ENCODE measurements at places on chromosomes 6 and 20. TPM values are rescaled to one million over a fixed set of nuclear protein-coding genes. Genes with fewer than 3 reads are reported as not detected.

Gene CNKSR3
- total RNA-seq, result 8.0 TPM

Gene ADGB
- not detected for total RNA-seq

Gene L3MBTL3
- 36.9 TPM for total RNA-seq

Gene SOX18
- total RNA-seq, result 2.8 TPM

GRCh38 chr20:49230021-49230420 is 10.8 kb downstream of the DDX27 start:
- DNase-seq, result no peak

DNA sequence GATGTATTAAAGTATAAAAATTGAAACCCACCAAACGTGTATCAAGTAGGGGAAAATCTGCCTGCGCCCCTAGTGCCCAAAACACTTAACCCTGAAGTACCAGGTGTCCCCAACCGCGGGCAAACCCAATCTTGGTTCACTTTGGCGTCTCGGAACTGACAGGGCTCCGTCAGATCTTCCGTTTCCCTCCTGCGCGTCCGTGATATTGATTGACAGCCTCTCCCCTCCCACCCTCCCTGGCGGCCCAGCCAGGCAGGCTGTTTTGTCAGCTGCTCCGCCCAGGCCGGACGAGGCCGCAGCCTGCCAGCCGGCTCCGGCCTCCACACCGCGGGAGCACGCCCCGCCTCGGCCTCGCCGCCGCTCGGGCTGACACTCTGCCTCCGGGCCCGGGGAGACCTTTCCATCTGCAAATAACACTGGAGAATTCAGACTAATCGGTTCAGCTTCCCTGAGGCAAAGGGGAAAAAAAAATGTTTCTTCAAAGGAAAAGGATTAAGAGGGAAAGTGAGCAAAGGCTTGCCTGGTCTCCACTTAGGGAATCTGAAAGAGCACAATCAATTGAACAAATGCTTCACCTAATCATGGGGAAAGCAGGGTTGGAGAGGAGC is 234.9 kb upstream of the MCHR2 start:
- peak; percentile 95 for DNase-seq

DNA sequence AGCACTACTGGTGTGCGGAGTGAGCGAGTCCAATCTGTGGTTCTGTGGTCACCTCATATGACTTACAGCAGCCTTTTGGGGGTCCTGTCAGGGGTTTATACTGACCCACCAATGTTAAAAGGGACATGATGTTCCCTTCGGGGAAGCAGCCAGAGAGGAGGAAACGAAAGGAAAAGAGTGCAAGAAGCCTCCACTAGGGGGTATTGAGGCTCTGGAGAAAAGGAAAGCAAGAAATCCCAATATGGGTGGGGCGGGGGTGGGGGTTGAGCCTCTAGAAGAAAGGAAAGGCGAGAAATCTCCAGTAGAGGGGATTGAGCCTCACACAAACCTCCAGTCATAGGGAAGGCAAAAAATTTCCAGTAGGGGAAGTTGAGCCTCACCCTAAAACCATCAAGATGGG is 249.3 kb upstream of the ECI2 start:
- DNase-seq, result peak; percentile 82

- no peak for DNase-seq
These were observed 36.1 kb upstream of the CHD6 start for GRCh38 chr20:41654292-41654691.

GRCh38 chr6:105791583-105792318 is 294.4 kb upstream of the PRDM1 start:
- no peak for DNase-seq

DNA sequence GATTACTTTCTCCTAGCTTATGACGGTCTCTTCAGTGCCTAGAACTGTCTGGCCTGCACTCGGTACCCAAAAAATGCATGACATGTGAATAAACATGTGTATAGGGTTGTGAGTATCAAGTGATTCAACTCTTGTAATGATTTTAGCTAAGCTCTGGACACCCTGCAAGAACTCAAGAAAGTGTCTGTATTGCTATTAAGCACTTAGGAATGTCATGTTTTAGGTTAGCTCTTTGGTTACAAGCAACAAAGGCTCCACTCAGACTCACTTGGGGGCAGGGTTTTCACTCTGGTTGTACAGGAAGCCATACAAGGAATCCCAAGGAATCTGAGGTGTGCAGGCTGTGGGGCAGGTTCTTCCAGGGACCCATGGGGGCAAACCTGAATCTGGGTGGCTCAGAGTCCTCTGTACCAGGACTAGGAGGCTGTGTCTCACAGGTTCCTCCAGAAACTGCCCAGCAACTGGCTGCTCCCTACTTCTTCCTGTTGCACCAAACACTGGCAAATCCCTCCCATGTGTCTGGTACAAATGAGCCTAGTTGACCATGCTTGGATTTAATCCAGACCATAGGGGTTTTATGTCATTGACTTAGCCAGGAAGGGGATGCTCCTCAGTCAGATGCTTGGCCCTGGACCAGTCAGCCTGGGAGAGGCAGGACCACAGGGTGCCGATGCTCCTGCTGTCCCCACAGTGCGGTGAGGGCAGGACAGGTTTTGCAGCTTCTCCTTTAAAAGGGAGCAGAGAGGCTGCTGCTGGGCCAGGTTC is 77.9 kb upstream of the CDH4 start:
- no peak for DNase-seq

DNA sequence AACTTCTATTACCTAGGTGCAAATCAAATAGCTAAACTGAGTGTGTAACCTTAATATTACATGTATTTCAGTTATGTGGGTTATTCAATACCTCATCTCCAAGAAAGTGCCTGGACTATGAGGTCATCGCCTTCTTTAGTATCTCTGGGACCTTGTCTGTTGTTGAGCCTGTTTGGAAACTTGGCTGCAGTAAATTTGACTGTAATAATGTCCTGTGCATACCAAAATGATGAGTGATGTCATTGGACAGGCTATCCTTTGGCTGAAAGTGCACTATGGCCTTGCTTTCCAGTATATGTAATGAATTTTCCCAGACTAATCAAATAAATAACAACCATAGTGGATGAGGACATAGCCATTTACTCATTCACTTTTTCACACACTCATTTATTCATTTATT is 455.1 kb downstream of the ADGRB3 start:
- DNase-seq, result no peak

GRCh38 chr6:36694616-36695015 is 3.0 kb upstream of the RAB44 start:
- peak; percentile 22 for DNase-seq

DNA sequence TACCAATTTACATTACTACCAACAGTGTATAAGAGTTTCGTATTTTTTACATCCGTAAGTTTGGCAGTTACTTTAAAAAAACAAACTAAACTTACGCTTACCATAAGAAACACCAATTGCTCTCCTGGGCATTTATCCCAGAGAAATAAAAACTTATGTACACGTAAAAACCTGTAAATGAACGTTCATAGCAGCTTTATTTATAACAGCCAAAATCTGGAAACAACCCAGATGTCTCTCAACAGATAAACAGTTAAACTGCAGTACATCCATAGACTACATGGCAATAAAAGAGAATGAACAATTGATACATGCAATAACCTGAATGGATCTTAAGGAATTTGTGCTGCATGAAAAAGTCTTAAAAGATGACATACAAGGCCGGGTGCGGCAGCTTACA is 30.7 kb downstream of the NCR2 start:
- no peak for DNase-seq

DNA sequence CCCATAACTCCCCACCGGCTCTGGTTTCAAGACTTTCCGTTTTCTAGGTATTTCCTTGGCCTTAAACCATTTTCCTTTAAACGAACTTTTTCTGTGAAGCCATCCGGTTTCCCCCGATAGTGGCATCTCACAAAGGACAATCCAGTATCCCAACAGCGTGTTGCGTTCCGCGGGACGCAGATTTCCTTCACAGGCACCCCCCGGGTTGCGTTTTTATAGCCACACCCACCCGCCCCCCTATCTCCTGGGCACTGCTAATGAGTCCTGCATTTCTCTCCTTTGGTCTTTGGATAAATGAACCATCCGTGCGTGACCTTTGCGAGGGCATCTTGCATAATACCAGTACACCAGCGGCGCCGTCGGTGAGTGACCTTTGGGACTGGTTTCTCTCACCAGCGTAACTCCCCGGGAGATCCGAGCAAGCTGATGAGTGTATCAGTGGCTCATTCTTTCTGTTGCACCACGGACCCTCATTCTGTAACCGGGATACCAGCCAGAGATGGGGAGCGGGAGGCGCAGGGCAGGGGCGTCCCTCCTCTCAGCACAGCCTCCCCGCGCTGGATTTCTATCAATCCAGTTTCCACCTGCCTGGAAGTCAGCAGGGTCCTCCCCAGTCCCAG is 586 bp upstream of the NQO2 start:
- DNase-seq, result no peak

All from endodermal cell (in vitro differentiated cells).